NCI-H510A (cell line): ENCODE measurements at places on chromosomes 13 and 19.
A peak's percentile ranks its signal among the peaks of the same experiment; 100 is the strongest.

GRCh38 chr13:32822771-32823170, 193.5 kb upstream of the KL start:
- no peak for DNase-seq

DNA sequence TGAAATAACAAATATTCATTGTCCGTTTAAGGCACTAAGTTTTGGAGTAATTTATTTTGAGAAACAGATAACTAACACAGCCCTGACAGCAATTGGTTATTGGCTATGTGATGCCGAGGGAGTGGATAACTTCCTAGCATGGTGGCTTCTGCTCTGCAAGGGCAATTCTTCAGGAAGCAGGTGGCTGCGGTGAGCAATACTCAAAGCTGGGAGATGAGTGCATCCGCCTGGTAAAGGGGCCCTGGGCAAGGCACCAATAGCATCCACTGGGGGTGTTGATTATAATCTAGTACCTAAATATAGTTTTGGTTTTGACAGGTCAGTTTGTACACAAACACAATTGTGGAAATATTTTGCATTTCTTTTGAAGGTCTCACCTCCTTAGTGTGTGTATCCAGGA, 41.0 kb downstream of the CCDC70 start:
- DNase-seq: no peak

- DNase-seq: peak; percentile 29
These were observed at the start of gene SCN1B for GRCh38 chr19:35030257-35031071. TSS of gene SCN1B (plus strand) at chr19:35030470. CDS start at chr19:35030821, 351 bp downstream.

GRCh38 chr13:47858042-47859025, 142.7 kb downstream of the SUCLA2 start:
- no peak for DNase-seq

- no peak for DNase-seq
These were observed 17.3 kb upstream of the CLN5 start for GRCh38 chr13:76974618-76974975.

- no peak for DNase-seq
These were observed 13.5 kb upstream of the VWA8 start for GRCh38 chr13:41974262-41974900.

- DNase-seq: no peak
These were observed 2.0 kb downstream of the ITPKC start for GRCh38 chr19:40718774-40719391.

- DNase-seq: no peak
These were observed 21.7 kb downstream of the IRS2 start for GRCh38 chr13:109764470-109765291.

GRCh38 chr19:20278342-20278741, 111.3 kb downstream of the ZNF486 start:
- DNase-seq: no peak

DNA sequence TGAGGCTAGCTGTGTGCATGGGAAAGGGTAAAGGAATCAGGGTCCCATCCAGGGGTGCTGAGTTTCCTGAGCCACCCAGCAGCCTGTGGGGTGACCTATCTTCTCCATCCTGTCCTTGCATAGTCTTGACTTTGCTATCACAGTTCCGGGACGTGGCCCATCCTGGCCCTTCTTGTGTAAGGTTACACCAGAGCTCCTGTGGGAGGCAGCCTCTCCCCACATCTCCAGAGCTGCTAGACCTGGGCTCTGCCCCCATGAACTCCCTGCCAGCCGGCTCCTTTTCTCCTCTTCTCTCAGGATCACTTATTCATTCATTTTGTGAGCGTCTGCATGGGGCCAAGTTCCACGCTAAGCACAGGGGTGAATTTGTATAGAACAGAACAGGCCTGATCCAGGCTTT, 238.9 kb downstream of the TSHZ3 start:
- no peak for DNase-seq

- DNase-seq: no peak
These were observed 81.1 kb downstream of the STK24 start for GRCh38 chr13:98495627-98496478.

- DNase-seq: no peak
These were observed 1.1 kb upstream of the GRTP1 start for GRCh38 chr13:113364901-113365582.

DNA sequence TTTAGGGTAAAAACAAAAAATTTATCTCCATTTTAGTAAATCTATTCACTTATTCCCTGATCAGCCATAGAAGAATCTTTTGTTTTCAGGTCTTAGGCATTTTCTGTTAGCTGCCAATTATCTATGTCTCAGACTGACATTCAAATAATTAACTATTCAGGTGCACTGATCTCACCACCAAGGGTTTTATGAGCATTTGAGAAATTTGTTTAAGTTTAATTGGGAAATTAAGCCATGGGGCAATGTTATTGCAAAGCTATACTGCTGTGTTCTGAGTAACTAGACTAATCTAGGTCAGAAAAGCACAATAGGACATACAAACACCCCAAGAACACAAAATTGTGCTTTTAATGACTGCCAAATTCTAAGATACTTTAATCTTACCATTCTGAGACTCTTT, 210.7 kb upstream of the EDNRB start:
- DNase-seq: no peak

- no peak for DNase-seq
These were observed 25.9 kb upstream of the OR10H2 start for GRCh38 chr19:15701757-15702533.

- no peak for DNase-seq
These were observed 8.1 kb downstream of the NKPD1 start for GRCh38 chr19:45152504-45153338.

DNA sequence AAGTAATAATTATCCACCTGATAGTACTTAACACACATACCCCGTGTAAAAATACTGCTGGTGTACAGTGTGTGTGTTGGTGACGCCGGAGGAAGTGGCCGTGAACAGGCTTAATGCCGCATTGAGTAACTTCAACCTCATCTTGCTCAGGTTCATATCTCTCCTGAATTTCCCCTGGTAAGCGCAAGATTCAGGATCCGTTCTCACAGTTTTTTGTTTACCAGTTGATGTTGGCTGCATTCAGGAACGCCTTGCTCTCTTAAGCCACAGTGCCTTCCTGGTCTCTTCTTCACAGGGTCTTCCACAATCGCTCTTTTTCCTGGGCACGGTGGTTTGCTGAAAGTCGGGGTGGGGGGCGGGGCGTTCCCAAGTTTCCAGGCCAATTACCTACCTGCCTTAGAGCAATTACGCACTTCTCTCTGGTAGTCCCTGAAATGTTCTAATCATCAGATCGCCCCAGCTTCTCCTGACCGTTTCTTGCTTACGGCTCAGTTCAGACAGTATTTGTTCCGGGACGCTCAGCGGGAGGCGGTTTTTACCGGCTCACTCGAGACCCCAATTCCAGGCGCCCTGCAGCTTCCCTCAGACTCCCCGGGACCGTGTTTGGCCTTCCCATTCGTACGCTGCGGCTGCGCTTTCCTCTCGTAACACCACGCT, 706 bp upstream of the DNAJC3 start:
- DNase-seq: peak; percentile 25

- no peak for DNase-seq
These were observed 16.0 kb upstream of the GNA15 start for GRCh38 chr19:3119693-3120380.

GRCh38 chr13:43444081-43444480, 342.7 kb downstream of the ENOX1 start:
- no peak for DNase-seq
